ENCODE measurements at places on chromosomes 12 and 14.

- ATAC-seq = no peak
Observed at GRCh38 chr12:67509666-67510386, 138.7 kb upstream of the DYRK2 start.

DNA sequence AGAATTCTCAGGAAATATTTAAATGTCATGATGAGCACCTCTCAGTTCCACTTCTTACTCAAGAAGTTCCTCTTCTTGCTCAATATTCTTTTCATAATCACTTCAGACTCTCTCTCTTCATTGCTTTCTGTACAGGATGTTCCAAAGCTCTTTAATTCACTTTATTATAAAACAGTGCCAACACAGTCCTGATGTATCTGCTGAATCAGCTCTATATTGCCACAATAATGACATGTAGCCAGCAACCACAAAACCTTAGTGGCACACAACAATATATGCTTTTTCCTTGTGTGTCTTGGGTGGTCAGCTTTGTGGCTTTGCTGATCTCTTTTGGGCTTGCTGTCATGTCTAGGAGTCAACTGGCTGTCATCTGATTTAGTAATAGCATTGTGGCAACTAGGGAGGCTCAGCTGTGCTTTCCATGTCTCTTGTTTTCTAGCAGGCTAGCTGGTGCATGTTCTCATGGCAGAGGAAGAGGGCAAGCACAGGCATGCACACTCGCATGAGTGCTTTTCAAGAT, 52.8 kb upstream of the SLC2A13 start:
- peak; percentile 54 for ATAC-seq

DNA sequence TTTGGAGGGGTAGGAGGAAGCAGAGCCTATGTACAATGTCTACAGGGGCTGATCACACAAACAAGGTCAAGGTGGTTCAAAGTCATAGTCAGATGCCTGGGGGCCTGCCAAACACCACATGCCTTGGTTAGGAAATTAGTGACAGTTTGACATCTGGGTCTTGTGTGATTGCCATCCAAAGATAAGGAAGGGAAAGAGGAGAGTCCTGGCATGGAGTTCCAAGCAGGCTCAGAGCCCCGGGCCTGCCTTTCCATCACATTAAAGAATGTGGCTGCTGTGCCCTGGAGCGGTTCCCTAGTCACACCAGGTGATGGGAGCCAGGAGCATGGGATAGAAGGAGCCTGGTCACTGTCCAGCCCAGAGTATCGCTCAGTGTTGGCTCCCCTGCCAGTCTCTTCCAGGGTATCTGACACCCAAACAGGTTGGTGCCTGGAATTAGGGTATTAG, 53.6 kb upstream of the BCL2L14 start:
- peak; percentile 67 for ATAC-seq

- no peak for ATAC-seq
Observed at GRCh38 chr14:42441615-42442014, 834.9 kb downstream of the LRFN5 start.

- ATAC-seq = no peak
Observed at GRCh38 chr12:81081726-81082125, 3.8 kb downstream of the ACSS3 start.

GRCh38 chr12:19946550-19946949, 421.8 kb upstream of the PDE3A start:
- no peak for ATAC-seq

DNA sequence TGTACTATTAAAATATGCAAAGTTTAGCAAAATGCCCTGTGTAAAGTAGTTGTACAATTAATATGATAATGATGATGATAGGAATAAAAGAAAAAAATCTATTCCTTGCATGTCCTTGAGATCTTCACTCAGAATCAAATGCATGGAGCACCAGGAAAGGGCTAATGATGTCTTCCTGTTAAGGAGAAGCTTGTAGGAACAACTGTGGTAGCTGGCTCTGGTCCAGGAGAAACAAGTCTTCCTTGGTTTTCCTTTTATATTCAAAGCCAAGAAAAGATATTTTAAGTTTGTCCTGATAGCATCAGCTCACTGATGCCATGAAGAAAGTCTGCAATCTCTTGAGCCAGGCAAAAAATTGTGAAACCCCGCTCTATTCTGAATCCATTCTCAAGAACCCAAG, 138.9 kb downstream of the PIK3C2G start:
- no peak for ATAC-seq

DNA sequence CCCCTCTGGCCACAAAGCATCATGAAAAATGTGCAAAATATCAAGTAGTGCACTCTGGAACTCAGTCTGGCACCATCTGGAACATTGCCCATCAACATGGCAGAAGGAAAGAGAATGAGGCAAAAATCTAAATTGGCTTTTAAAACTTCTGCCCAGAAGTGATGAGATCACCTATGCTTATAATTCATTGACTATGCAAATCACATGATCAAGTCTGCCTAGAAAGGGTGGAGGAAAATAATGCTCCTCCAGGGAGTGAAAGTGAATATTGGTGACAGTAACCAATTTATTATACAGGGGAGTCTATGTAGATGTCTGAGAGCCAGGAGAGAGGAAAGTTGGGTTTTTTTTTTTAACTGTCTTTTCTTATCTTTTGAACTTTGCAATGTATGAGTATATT, 73.3 kb upstream of the HIF1A start:
- no peak for ATAC-seq

GRCh38 chr14:55065411-55065810, 14.0 kb downstream of the MAPK1IP1L start:
- ATAC-seq = no peak

DNA sequence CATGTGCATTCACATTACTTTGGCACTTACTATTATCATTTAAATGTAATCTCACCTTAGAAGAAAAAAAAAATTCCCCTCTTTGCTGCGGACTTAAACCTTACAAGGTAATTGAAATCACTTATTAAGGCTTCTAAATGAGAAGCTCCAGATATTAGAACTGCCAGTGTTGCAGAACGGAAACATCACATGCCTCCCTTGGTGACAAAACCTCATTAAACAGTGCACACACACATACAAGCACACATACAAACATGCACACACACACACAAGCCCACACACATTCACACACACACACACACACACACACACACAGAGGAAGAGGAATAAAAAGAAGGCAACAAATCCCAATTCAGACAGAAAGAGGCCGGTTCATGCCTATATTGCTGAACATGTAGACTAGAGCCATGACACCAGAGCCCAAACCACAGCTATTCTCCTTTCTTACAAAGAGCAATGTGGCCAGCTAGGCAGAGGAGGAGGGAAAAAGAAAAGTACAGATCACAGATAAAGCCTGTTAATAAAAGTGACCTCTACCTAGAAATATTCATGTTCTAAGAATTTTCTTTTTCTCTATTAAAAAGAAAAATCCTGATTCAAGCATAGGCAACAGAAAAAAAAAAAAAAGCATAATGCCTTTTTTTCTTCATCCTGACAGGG, 405.2 kb upstream of the FLRT2 start:
- ATAC-seq = no peak

DNA sequence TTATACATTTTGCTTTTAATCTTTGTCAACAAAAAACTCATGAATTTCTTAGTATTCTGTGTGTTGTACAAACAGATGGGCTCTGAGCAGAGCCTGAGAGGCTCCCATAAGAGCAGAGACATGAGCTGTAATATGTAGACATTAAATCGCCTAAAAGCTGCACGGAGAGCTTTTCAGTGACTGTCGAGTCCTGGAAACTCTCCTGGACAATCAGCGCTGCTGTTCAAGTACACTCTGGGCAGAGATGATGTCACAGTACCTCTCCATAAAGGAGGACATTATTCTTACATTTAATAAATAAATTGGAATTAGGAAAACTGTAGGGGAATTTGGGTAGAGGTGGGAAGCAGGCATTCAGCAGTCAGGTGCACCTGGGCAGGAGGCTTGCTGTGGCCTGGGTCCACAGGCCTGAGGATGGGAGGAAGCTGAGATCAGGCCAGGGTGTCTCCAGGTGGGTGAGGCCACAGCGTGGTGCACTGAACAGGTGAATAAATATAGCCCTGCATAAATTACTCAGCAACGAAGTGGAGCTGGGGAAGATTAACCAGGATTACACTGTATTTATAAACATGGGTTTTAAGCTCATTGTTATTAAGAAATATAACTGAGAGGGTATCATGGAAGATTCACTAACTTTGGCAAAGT, 13.3 kb upstream of the TCL1A start:
- ATAC-seq = no peak

GRCh38 chr12:101165319-101165718, 44.7 kb downstream of the SLC5A8 start:
- ATAC-seq = no peak

GRCh38 chr12:64895526-64895925, 71.1 kb downstream of the TBC1D30 start:
- ATAC-seq = no peak

- ATAC-seq = no peak
Observed at GRCh38 chr14:38003746-38004609, 203.7 kb upstream of the SSTR1 start.
